ENCODE measurements at places on chromosomes 2 and 18.

GRCh38 chr2:170815311-170815710, 1.4 kb upstream of the GAD1 start:
- no peak for DNase-seq

DNA sequence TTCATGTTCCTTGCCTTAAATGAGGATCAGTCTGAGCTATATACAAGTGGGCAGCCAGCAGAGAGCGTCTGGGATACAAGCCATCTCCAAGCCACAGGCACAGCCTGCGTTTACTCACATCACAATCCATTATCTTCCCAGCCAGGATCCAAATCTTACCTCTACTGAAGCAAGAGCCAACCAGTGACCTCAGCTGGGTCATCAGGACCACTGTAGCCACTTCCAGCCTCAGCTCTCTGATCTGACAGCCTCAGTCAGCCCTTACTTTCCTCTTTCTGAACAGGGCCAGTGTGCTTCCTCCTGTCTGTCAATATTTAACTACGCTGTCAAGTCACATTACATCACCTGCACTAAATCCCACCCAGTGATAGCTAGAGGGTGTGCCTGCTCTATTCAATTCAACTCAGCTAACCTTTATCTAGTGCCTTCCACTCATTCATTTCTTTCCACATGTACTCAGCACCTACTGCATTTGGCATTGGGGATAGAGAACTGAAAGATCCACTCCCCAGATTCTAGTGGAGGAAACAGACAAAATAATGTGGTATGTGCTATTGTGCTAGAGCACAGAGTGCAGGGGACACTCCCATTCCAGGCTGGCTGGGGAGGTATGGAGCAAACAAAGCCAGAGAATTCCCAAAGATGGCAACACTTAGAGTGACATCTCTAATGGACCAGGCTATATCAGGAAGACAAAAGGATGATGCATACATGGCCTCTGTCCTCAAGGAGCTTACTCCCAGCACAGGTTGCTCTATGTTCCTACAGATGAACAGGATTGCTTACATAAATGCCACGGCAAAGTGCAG, 146.5 kb downstream of the NCKAP5 start:
- no peak for DNase-seq

DNA sequence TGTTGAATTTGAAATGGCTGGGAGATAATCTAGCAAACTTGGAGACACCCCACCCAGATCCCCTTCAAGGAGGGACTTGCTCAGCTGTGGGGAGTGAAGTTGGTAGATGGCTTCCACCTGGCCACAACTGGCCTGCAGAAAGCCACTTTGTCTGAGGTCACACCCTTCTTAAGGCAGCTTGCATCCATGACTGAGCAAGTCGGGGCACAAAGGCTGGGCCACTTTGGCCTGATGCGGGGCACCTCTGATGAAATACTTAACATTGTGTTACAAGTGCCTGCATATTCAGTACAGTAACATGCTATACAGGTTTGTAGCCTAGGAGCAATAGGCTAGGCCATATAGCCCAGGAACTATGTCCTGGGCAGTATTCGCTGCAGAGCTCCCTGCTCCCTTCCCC, 13.4 kb upstream of the RPL37A start:
- DNase-seq = no peak

GRCh38 chr2:2464094-2464493, 133.0 kb upstream of the MYT1L start:
- no peak for DNase-seq

Data from NCI-H226 (cell line).